ENCODE measurements at places on chromosomes 6 and 20.

- no peak for DNase-seq
Observed at GRCh38 chr20:4244700-4245485, 229.5 kb upstream of the RNF24 start.

DNA sequence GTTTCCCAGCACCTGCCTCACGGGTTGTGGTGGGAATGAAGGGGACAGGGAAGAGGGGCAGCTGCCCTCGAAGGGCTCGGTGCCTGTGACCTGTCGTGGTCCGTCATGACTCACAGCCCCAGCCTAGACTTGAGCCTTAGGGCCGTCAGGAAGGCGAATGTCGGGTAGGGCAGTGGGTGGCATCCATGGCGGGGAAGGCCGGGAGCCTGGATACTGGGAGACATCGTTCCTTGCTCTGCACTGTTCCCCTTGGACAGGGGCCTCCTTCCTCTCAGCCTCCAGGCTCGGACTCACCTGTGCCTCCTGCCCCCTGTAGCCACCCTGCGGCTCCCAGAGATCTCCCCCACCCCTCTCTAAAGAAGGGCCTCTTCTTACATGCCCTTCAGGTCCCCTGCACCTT, 52.2 kb upstream of the APCDD1L start:
- DNase-seq: no peak

- DNase-seq: no peak
Observed at GRCh38 chr20:32871627-32872160, 13.0 kb downstream of the EFCAB8 start.

DNA sequence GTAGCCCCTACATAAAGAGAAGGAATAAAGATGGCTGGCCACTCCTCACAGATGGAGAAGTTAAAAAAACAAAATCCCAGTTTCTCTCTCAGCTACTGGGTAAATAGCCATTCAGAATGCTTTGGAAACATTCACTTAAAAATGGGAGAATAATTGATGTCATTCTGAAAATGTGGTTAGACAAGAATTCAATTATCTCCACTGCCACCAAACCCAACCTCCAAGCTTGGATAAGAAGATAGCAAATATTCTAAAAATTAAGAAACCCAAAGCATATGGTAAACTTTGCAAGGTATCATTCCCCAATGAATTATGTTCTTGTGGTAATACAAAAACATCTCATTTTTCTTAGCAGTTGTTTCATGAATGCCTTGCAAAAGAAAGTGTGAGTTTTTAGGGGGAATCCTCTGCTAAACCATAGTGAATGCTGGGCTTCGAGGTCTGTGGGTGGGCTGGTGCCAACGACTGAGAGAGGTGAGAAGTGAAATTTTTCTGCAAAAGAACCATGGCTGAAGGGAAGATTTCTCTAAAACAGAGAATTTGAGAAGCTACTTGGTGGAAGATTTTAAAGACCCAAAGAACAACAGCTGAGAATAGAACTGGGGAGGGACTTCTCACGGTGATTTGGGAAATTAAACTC, 497.9 kb upstream of the JARID2 start:
- no peak for DNase-seq

DNA sequence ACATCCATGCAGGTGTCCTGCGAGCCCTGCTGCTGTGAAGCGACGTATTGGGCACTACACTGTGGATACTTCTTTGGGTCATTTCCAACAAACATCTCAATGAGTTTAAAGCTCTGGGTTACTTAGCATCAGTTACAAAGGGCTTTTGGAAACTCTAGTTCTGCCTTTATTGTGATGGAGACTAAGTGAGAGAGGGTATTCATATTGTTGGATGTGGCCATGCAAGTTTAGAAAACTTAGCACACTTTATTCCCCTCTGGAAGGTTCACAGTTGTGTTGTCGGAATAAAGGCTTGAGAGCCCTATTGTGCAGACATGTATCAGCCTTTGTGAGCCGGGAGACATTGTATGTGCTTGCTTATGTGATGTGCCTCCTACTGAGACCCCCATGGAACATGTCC, 22.1 kb downstream of the DUSP22 start:
- peak; percentile 17 for DNase-seq

GRCh38 chr6:149340200-149340599, 22.7 kb downstream of the TAB2 start:
- no peak for DNase-seq

- DNase-seq: peak; percentile 46
Observed at GRCh38 chr6:168180548-168181011, 101.6 kb upstream of the FRMD1 start.

DNA sequence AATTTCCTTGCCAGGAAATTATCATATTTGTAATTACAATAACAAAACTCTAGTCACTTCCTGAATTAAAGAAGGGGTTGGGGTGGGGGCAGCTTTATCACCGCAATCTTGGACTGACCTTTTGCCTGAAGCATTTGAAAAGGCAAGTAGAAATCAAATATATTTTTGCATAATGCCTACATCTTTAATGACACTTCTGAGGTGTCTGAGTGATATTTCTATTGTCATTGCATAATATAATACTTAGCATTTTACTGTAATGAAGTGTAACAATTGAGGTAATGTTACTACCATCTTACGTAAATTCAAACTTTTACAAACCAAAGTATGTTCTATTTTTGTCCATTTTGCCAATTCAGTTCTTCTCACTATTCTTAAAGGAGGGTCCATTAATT, 65.2 kb downstream of the SYNE1 start:
- no peak for DNase-seq

- DNase-seq: no peak
Observed at GRCh38 chr6:36862164-36862847, 12.3 kb downstream of the PPIL1 start.

GRCh38 chr6:35262596-35262995, 3.1 kb downstream of the ZNF76 start:
- no peak for DNase-seq

- no peak for DNase-seq
Observed at GRCh38 chr6:96861588-96861987, 24.3 kb upstream of the GPR63 start.

DNA sequence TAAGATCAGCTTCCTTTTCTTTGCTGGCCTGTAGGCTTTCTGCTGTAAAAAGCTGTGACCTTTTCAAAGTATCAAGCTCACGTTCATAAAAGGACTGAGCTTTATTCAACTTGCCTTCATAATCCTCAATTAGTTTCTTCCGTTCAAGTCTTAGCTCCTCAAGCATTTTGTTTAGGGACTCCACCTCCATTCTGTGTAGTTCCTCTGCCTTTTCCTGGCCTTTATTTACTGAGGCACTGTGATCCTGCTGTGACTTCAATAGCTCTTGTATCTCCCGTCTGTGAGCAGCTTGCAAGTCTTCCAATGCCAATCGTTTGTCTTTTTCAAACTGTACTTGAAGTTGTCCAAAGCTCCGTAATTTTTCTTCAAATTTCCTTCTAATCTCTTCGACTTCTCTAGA, 54.4 kb downstream of the FAM184A start:
- DNase-seq: no peak

DNA sequence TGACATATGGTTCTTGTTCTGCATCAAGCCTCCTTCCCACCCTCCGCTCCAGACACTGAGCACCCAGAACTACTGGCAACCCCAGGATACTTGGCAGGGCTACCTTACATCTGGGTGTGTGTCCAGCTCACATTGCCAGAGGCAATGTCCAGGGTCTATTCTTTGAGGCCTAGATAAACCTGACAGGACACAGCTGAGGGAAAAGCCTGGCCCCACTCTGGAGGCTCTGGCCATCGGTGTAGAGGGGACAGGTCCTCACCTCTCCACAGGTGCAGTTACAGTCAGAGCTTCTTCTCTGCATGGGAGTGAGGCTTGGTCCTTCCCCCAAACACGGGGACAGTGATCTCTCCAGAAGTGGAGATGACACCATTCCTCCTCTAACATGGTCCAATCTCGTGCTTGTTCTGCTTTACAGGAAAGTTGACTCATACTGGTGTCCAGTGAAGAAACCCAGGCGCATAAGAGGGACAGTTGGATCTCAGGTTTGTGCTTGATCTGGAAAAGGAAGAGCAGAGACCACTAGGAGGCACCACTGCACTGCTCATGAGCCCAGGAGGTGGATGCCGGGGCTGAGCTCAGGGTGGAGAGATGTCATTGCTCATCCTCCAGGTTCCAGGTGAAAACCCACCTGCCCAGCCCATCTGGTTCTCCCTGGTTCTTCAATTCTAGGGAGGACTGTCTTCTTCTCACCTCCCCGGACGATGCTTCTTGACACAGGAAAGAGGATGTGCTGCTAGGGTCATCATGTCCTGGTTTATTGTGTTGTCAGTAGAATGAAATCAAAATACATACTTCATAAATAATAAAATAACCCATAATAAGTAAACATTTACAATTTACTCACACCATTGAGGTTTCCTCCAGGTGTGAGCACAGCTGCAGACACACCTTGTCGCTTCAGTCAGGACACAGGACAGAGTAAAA, 14.7 kb downstream of the HLA-F start:
- peak; percentile 90 for DNase-seq

DNA sequence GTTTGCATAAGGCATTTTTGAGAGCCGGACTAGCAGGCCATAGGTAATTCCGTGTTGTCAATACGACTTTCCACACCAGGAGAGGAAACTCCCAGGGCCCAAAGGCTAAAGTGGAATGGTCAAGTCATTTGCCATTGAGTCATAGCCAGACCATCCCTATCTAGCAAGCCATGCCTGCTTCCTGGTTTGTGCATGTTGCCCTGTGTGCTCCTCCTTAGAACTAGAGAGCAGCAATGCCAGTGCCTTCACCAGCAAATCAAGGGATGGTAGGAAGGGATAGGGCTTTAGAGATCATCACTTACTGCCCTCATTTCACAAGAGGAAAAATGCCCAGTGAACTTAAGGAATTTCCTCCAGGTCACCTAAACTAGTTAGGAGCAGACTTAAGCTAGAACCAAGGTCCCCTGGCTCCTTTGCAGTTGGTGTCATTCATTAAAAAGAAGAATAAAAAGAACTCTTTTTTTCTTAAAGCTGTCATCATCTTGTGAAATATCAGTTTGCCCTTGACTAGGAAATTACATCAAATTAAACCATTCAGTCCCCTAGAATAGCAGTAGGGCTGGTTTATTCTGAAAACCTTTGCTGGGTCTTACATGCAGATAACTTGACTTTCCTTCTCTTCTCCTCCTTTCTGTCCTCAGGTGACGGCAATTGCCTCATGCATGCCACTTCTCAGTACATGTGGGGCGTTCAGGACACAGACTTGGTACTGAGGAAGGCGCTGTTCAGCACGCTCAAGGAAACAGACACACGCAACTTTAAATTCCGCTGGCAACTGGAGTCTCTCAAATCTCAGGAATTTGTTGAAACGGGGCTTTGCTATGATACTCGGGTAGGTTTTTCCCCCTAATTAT, 7.4 kb downstream of the TNFAIP3 start:
- peak; percentile 76 for DNase-seq

DNA sequence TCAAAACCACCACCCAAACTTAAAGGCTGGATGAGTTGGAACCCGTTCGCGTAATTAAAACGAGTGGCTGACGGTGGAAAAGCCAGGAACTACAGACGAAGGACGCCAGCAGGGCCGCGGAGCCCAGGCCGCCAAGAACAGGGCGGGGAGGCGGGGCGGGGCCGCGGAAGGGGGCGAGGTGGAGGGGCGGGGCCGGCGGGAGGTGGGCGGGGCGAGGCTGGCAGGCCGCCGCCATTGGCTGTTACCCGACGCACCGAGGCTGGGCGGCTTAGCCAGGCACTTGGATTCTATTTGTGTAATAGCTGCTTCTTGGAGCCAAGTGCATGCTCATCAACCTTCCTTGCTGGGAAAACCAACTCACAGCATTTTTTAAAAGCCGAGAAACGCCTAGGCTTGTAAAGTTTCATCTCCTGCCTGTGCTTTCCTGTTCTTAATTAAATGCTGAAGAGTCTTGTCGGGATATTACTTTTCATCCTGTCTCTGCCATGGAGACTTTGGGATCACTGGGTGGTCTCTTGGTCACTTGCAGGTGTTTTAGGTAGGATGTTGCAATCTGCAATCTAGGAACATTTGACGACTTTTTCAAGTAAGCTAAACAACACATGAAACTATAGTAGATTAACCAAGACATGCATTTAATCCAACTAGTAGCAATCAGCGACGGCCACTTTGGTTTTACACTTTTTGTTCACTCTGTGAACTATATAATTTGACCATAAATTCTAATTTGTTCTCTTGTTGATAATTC, 245.0 kb downstream of the ARID1B start:
- DNase-seq: peak; percentile 94

- DNase-seq: no peak
Observed at GRCh38 chr20:20095114-20095872, 43.0 kb downstream of the CFAP61 start.

GRCh38 chr6:116876635-116877611, at the start of gene RFX6:
TSS of gene RFX6 (plus strand) at chr6:116877242. CDS start at chr6:116877276, 34 bp downstream.
- peak; percentile 61 for DNase-seq

DNA sequence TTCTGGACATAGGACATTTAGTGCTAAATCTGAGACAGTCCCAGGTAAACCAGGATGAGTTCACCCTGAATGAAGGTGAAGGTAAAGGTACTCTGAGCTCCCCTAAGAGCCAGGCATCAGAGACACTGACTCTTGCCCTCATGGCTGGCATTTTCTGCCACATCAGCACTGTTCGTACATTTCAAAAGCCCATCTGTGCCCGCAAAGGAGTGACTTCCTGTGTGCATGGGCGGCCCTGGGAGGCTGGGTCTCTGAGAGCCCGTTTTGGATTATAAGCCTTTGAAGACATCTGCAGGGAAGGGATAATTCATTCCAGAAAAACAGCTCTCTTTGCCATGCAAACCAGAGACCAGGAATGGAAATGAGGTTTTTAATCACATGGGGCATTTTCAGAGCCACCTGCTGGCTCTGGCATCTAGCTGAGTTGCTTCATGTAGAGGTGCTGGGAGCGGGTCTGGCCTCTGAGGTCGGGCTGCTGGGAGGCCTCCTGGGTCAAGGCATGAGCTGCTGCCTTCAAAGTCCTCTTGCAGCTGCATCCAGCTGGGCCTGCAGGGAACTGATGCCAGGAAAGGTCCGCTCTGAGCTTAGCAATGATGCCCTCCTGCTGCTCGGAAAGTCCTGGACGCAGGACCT, 348.3 kb downstream of the DHX35 start:
- DNase-seq: no peak

- peak; percentile 67 for DNase-seq
Observed at GRCh38 chr6:55388211-55388610, 60.9 kb downstream of the GFRAL start.

GRCh38 chr6:11614534-11615213, 77.1 kb downstream of the TMEM170B start:
- no peak for DNase-seq

DNA sequence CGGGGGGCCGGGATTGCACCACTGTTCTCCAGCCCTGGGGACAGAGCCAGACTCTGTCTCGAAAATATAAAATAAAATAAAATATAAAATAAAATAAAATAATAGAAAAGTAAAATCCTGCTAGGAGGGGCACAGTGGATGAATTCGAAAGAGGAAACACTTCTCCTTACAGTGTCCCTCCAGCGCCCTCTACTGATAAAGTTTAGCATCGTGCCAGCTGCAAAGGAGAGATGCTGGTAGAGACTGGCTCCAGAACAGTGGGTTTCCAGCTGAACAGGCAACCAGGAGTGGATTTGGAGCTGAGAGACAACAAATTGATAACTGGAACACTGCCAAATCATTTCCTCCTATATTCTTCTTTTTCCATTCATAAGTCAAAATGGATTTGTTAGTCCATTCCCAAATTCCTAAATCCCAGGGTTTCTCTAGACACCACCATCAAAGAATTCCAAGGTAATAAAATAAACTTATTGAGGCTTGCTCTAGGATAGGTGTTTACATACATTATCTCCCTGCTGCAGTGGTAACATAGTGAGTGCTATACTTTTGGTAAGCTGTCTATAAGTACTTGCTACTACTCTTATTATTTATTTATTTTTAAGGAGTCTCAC, 31.7 kb upstream of the TBPL1 start:
- peak; percentile 83 for DNase-seq
